T-cell (primary cell): ENCODE measurements at places on chromosomes 5 and 9. TPM values are rescaled to one million over a fixed set of nuclear protein-coding genes. Genes with fewer than 3 reads are reported as not detected.

DNA sequence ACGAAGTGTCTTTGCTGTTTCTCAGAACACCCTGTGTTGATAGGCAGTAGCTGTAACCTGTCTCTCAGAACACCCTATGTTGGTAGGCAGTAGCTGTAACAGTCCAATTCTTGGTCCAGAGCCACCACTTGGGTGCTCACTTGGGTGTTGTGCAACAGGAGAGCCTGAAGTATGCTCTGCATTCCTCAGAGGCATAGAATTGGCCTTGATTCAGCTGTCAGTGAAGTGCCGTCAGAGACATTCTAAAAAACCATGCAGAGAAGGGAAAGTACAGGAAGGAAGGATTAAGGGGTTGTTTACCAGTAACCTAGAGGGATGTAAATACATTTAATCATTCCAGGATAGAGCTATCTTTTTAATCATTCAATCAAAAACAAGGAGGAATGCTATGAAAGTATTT is 231.2 kb downstream of the ARRDC3 start:
- H3K27me3 ChIP-seq: peaks cover 6% of the 10 kb centered on the region
- no peaks in the 10 kb centered on the region for H3K4me1 ChIP-seq
- H3K4me3 ChIP-seq: no peak overlapping the region
- H3K36me3 ChIP-seq: no peaks in the 10 kb centered on the region
- H3K27ac ChIP-seq: no peak overlapping the region

DNA sequence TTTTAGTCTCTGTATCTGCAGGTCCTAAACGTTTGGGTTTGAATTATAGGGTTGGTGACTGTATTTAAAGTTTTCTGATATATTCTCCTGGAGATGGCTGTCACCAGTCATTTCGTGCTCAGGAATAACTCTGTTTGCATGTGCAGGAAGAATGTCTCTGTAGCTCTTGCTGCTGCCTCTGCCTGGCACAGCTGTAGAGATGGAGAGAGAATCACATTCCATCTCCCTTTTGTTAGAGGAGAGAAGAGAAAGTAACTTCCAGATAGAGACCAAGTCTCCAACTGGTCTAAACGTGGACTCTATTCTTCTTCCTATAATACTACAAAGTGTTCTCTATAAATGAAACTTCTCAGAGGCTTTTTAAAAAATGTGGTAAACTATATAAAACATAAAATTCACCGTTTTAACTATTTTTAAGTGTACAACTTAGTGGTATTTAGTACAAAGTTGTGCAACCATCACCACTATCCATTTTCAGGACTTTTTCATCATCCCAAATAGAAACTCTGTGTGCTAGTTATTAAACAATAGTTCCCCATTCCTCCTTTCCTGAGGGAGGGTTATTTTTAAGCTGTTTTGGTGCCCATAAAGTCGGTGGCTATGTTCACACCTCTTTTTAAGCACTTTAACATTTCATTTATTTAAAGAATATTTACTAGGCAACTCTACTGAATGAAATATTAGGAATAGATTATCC is 20.7 kb upstream of the STARD4 start:
- H3K4me3 ChIP-seq: no peak overlapping the region
- no peak for DNase-seq
- H3K36me3 ChIP-seq: no peaks in the 10 kb centered on the region
- H3K27me3 ChIP-seq: no peaks in the 10 kb centered on the region
- H3K27ac ChIP-seq: no peak overlapping the region

GRCh38 chr9:133978899-133979272 is 13.2 kb downstream of the VAV2 start:
- H3K27ac ChIP-seq: no peak overlapping the region
- H3K27me3 ChIP-seq: peaks cover 4% of the 10 kb centered on the region
- no peaks in the 10 kb centered on the region for H3K36me3 ChIP-seq

- H3K27ac ChIP-seq: no peak overlapping the region
- no peak for DNase-seq
- H3K27me3 ChIP-seq: no peaks in the 10 kb centered on the region
Measured at GRCh38 chr5:127418974-127419682, 98.3 kb upstream of the PRRC1 start.

DNA sequence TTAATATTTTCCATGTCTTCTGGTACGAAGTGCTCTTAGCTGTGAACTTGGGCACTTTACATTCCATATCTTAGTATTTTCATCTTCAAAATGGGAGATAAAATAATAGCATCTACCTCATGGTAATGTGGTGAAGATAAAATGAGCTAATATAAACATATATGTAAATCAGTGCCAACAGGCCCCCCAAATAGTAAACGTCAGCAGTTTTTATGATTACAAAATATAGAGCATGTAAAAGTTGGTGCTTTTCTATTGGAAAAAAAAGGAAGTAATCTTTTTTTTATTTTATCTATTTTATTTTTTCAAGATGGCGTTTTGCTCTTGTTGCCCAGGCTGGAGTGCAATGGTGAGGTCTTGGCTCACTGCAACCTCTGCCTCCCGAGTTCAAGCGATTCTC is 291.1 kb upstream of the PRDM9 start:
- H3K27me3 ChIP-seq: no peaks in the 10 kb centered on the region
- H3K36me3 ChIP-seq: no peaks in the 10 kb centered on the region
- no peak overlapping the region for H3K27ac ChIP-seq
- no peak for DNase-seq

- H3K27me3 ChIP-seq: no peaks in the 10 kb centered on the region
- H3K4me1 ChIP-seq: no peaks in the 10 kb centered on the region
- H3K4me3 ChIP-seq: no peak overlapping the region
- no peak for DNase-seq
Measured at GRCh38 chr5:98414938-98415337, 358.5 kb upstream of the RGMB start.

DNA sequence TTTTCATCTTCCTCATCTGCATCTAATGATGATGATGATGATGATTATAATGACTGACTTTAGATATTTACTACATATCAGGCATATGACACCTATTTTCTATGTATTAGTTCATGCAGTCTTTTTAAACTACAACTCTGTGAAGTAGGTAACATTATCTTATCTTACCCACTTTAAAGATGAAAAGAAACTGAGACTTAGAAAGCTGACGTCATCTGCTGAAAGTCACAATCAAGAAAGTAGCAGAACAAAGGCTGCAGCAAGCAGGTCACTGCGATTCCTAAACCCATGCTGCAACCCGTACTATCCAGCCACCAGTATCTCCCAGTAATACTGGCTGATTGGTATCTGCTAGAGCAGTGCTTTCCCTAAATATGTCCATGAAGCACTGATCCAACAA is 40.1 kb upstream of the INSYN2B start:
- no peaks in the 10 kb centered on the region for H3K27me3 ChIP-seq
- DNase-seq: no peak
- no peak overlapping the region for H3K4me3 ChIP-seq
- peaks cover 6% of the 10 kb centered on the region for H3K36me3 ChIP-seq
- no peak overlapping the region for H3K27ac ChIP-seq

Gene ABLIM3
- total RNA-seq: 0.29 TPM

Gene SPATA31A5
- total RNA-seq: not detected

Gene CNTNAP3B
- total RNA-seq: not detected

Gene ST8SIA4
- 28.4 TPM for total RNA-seq

Gene RASA1
- total RNA-seq: 23.9 TPM

GRCh38 chr9:92180669-92181181 is 65.5 kb upstream of the SPTLC1 start:
- no peaks in the 10 kb centered on the region for H3K27me3 ChIP-seq
- no peak for DNase-seq
- H3K4me3 ChIP-seq: no peak overlapping the region
- H3K27ac ChIP-seq: no peak overlapping the region

- no peak overlapping the region for H3K27ac ChIP-seq
- no peaks in the 10 kb centered on the region for H3K4me1 ChIP-seq
- peaks cover 3% of the 10 kb centered on the region for H3K27me3 ChIP-seq
- no peaks in the 10 kb centered on the region for H3K36me3 ChIP-seq
Measured at GRCh38 chr5:39702928-39703327, 278.1 kb upstream of the DAB2 start.

- peaks cover 18% of the 10 kb centered on the region for H3K4me1 ChIP-seq
- no peak overlapping the region for H3K27ac ChIP-seq
- H3K27me3 ChIP-seq: no peaks in the 10 kb centered on the region
- H3K4me3 ChIP-seq: no peak overlapping the region
Measured at GRCh38 chr9:110125207-110125751, 82.7 kb downstream of the C9orf152 start.

Gene SAXO1
- 0.79 TPM for total RNA-seq

Gene DCTN4
- 38.4 TPM for total RNA-seq

- H3K4me1 ChIP-seq: no peaks in the 10 kb centered on the region
- no peaks in the 10 kb centered on the region for H3K27me3 ChIP-seq
- H3K36me3 ChIP-seq: no peaks in the 10 kb centered on the region
- H3K4me3 ChIP-seq: no peak overlapping the region
- H3K27ac ChIP-seq: no peak overlapping the region
Measured at GRCh38 chr5:73835726-73836125, 209.7 kb downstream of the ARHGEF28 start.

DNA sequence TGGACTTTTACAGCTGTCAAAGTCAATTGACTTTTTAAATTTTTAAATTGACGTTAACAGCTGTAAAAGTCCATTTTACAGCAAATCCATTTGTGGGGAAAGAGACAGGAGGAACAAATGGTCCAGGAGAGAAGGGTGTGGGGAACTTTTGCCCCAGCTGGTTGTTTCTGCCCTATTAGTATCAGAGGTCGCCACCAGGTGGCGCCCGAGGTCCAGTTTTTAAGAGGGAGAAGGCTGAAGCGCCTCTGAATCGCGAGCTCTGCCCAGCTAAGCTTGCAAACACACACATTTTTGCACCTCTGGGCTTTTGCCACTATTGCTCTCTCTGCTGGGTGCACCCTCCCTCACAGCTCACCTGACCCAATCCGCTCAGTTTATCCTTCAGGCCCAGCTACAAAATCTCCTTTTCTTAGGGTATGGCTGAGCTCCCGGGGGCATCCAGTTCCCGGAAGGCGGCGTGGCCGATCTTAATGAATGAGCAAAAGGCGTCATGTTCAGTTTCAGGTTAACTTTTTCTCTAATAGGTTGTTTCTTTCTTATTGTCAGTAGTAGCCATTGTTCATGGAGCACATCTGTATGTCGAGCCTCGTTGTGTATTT is 6.3 kb upstream of the TTLL11 start:
- H3K27me3 ChIP-seq: peaks cover 2% of the 10 kb centered on the region
- H3K27ac ChIP-seq: no peak overlapping the region
- H3K4me3 ChIP-seq: no peak overlapping the region
- H3K36me3 ChIP-seq: no peaks in the 10 kb centered on the region
- DNase-seq: peak; percentile 62

DNA sequence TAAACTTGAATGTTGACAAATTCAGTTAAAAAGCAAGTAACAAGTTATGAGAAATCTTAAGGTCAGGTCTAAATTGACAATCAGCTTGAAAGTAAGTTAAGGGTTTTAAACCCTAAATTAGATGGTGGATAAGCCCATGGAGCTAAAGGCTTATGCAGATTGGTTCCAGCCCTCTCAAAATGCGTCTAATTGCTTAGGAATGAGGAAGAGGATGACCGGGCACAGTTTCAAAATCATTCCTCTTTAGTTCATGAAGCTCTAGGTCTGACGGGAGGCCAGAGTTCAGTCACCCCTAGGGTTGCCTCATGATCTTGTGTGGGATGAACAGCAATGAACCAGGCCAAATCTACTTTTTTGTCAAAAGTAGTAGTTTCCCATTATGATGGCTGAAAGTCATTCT is 75.4 kb downstream of the SLC38A9 start:
- no peaks in the 10 kb centered on the region for H3K36me3 ChIP-seq
- no peaks in the 10 kb centered on the region for H3K27me3 ChIP-seq
- no peak overlapping the region for H3K27ac ChIP-seq
- H3K4me1 ChIP-seq: no peaks in the 10 kb centered on the region
- H3K4me3 ChIP-seq: no peak overlapping the region
- DNase-seq: no peak

GRCh38 chr9:28464481-28465216 is 891.4 kb upstream of the C9orf72 start:
- DNase-seq: no peak
- H3K36me3 ChIP-seq: no peaks in the 10 kb centered on the region
- no peaks in the 10 kb centered on the region for H3K27me3 ChIP-seq
- no peaks in the 10 kb centered on the region for H3K4me1 ChIP-seq
- H3K27ac ChIP-seq: no peak overlapping the region
- no peak overlapping the region for H3K4me3 ChIP-seq

GRCh38 chr5:171647904-171648260 is 137.7 kb upstream of the SMIM23 start:
- no peaks in the 10 kb centered on the region for H3K4me1 ChIP-seq
- no peaks in the 10 kb centered on the region for H3K36me3 ChIP-seq
- DNase-seq: no peak
- no peaks in the 10 kb centered on the region for H3K27me3 ChIP-seq

Gene TSSK1B
- total RNA-seq: not detected

GRCh38 chr9:129336601-129337331 is 158.7 kb upstream of the IER5L start:
- DNase-seq: peak; percentile 40
- H3K36me3 ChIP-seq: no peaks in the 10 kb centered on the region
- H3K4me3 ChIP-seq: peak overlapping the region; percentile 62
- no peaks in the 10 kb centered on the region for H3K27me3 ChIP-seq
- no peak overlapping the region for H3K27ac ChIP-seq

DNA sequence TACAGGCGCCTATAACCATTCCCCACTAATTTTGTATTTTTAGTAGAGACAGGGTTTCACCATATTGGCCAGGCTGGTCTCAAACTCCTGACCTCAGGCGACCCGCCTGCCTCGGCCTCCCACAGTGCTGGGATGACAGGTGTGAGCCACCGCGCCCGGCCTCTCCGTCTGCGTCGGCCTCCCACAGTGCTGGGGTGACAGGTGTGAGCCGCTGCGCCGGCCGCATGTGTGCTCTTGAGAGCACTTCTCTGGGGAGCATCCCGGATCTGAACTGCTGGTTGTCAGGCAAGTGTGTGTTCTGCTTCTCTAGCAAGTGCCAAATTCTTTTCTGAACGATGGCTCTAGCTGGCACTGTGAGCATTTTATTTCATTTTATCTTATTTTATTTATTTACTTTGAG is 3.7 kb upstream of the ENTPD2 start:
- no peak for DNase-seq
- no peaks in the 10 kb centered on the region for H3K36me3 ChIP-seq
- H3K4me1 ChIP-seq: peaks cover 16% of the 10 kb centered on the region
- no peak overlapping the region for H3K27ac ChIP-seq
- peaks cover 3% of the 10 kb centered on the region for H3K27me3 ChIP-seq

Gene HCN1
- total RNA-seq: not detected

DNA sequence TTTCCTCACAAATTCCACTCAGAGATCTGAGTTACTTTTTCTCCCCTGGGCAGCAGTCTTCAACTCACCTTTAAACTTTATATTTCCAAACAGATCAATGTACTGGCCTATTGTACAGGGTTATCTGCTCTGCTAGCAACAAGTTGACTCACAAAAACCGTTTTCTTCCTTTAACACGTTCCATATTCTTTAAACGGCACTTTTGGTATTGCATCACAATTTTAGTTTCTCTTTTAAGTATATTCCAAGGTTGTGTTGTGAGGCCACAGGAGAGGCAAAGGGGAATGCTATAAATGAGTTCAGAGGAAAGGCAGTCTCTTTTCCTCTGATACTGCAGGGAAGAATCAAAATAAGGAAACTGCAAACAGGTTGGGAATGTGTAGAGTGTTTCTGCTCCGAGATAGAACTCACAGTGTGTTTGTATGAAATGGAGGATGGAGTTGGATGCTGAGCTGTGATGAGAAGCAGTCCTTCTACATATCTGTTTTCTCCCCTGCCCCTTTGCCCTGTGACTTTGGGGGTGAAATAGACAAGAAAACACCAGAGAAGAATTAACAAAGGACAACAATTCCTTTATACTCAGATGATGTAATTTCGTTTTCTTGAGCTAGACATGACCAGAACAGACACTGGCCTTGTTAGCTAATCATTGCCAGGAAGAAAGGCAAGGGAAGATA is 9.9 kb upstream of the ALDOB start:
- H3K27me3 ChIP-seq: peaks cover 25% of the 10 kb centered on the region
- H3K36me3 ChIP-seq: no peaks in the 10 kb centered on the region
- peaks cover 9% of the 10 kb centered on the region for H3K4me1 ChIP-seq
- H3K27ac ChIP-seq: no peak overlapping the region
- H3K4me3 ChIP-seq: no peak overlapping the region

Gene PCDHGA4
- 0.18 TPM for total RNA-seq
